Activated CD8-positive, alpha-beta T cell treated with anti-CD3 and anti-CD28 coated beads, Interleukin-2, amount 10 ng/mL, durations not matched to agents 7 days and 5 days (primary cell): ENCODE measurements at places on chromosomes 13 and 19.

GRCh38 chr13:96848286-96848685 is 146.0 kb downstream of the OXGR1 start:
- H3K4me3 ChIP-seq, result no peak overlapping the region
- no peak overlapping the region for H3K27ac ChIP-seq
- no peaks in the 10 kb centered on the region for H3K4me1 ChIP-seq
- H3K36me3 ChIP-seq, result no peaks in the 10 kb centered on the region
- no peaks in the 10 kb centered on the region for H3K27me3 ChIP-seq

- H3K27me3 ChIP-seq, result no peaks in the 10 kb centered on the region
- no peak for DNase-seq
- peaks cover 24% of the 10 kb centered on the region for H3K4me1 ChIP-seq
- peak overlapping the region; percentile 96 for H3K4me3 ChIP-seq
Measured at GRCh38 chr19:43934055-43934984, 762 bp downstream of the ZNF45 start.

GRCh38 chr13:33953203-33953602 is 135.3 kb downstream of the RFC3 start:
- no peak overlapping the region for H3K27ac ChIP-seq
- H3K4me3 ChIP-seq, result no peak overlapping the region
- H3K27me3 ChIP-seq, result no peaks in the 10 kb centered on the region
- no peaks in the 10 kb centered on the region for H3K4me1 ChIP-seq
- DNase-seq, result no peak

DNA sequence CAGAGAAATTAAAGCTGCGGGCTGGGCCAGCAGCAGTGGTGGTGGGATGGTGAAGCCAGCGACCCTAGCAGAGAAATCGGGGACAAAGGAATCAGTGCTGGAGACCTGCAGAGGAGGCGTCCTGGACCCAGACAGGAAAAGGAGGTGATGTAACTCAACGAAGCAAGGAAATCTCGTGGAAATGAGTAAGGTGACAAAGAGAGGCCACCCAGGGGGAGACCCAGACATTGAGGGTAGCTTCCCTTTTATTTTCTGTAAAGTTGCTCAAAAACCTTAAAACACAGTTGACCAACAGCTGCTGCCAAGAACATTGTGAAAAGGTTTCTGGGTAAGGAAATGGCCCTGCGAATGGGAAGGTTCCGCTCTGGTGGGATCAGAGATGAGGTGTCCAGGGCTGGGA is 13.3 kb upstream of the RETN start:
- H3K27me3 ChIP-seq, result no peaks in the 10 kb centered on the region
- no peak overlapping the region for H3K4me3 ChIP-seq
- no peaks in the 10 kb centered on the region for H3K36me3 ChIP-seq
- no peak overlapping the region for H3K27ac ChIP-seq
- no peak for DNase-seq

DNA sequence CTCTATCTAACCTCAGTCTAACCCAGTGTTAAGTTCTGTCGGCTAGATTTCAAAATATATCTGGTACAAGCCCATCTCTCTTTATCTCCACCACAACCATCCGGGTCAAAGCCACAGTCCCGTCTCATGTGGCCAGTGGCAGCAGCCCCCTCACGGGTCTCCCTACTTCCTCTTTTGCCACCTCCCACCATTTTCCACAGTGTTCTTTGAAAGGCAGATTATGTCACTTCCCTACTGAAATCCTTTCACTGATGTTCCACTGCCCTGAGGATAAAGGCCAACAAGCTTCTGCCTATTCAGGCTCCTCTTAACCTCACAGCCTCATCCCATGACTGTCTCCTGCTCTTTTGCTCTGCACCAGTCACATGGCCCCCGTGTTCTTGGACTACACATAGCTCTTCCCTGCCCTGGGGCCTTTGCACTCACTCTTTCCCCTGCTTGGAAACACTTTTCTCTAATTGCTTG is 117.2 kb downstream of the UBL3 start:
- peaks cover 42% of the 10 kb centered on the region for H3K27me3 ChIP-seq
- H3K27ac ChIP-seq, result no peak overlapping the region
- no peaks in the 10 kb centered on the region for H3K36me3 ChIP-seq
- DNase-seq, result no peak

- no peak for DNase-seq
- peaks cover 80% of the 10 kb centered on the region for H3K27me3 ChIP-seq
- H3K36me3 ChIP-seq, result peaks cover 2% of the 10 kb centered on the region
- H3K4me1 ChIP-seq, result peaks cover 22% of the 10 kb centered on the region
- no peak overlapping the region for H3K27ac ChIP-seq
Measured at GRCh38 chr13:27919659-27919933, 204 bp upstream of the PDX1 start.

GRCh38 chr13:31803311-31803710 is 64.0 kb downstream of the RXFP2 start:
- no peaks in the 10 kb centered on the region for H3K36me3 ChIP-seq
- H3K27me3 ChIP-seq, result no peaks in the 10 kb centered on the region
- H3K4me3 ChIP-seq, result no peak overlapping the region
- H3K27ac ChIP-seq, result no peak overlapping the region
- peaks cover 15% of the 10 kb centered on the region for H3K4me1 ChIP-seq

- no peak overlapping the region for H3K4me3 ChIP-seq
- no peaks in the 10 kb centered on the region for H3K4me1 ChIP-seq
- no peak overlapping the region for H3K27ac ChIP-seq
- H3K36me3 ChIP-seq, result no peaks in the 10 kb centered on the region
Measured at GRCh38 chr13:80975903-80976302, 635.0 kb upstream of the SPRY2 start.

DNA sequence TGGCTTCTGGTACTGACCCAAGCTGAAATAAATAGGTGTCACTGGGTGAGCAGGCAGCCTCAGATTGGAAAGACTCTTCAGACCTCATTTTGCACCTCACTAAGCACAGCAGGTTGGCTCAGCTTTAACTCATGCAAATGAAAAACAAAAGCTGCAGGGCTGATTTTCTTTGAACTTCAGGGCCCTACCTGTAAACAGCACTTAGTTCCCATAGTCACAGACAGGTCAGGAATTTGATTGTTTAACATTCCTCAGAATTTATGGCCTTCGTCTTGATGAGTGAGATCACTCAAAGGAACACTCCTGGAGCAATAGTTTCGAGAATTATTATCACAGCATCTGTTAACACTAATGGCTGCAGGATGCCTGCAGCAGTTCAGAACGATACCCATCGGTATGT is 718.5 kb downstream of the EFNB2 start:
- no peaks in the 10 kb centered on the region for H3K36me3 ChIP-seq
- no peak overlapping the region for H3K4me3 ChIP-seq
- H3K27me3 ChIP-seq, result no peaks in the 10 kb centered on the region
- no peaks in the 10 kb centered on the region for H3K4me1 ChIP-seq
- H3K27ac ChIP-seq, result no peak overlapping the region

- H3K4me3 ChIP-seq, result no peak overlapping the region
- no peak for DNase-seq
- H3K27me3 ChIP-seq, result peaks cover 7% of the 10 kb centered on the region
Measured at GRCh38 chr19:29266001-29266400, 53.0 kb upstream of the UQCRFS1 start.

DNA sequence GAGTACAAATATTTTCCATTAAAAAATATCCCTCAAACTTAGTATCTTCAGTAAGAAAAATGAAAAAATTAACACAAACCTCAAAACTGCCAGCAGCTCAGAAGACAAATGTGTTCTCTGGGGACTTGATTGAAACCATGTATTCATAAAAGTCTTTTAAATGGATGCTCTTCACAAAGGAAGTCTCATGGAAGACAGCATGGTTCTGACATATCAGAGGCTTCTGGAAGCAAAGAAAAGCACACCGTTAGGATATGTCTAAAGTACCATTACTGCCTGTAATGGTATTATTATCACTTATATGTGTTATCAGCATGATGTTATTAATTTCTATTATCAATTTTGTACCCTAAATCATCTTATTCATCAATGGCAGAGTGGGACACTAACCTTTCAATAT is 302.8 kb downstream of the ENOX1 start:
- peaks cover 4% of the 10 kb centered on the region for H3K27me3 ChIP-seq
- peaks cover 2% of the 10 kb centered on the region for H3K4me1 ChIP-seq
- H3K36me3 ChIP-seq, result no peaks in the 10 kb centered on the region
- no peak for DNase-seq
- H3K27ac ChIP-seq, result no peak overlapping the region
- no peak overlapping the region for H3K4me3 ChIP-seq

GRCh38 chr13:23510979-23511735 is 59.1 kb upstream of the TNFRSF19 start:
- H3K4me1 ChIP-seq, result no peaks in the 10 kb centered on the region
- peak; percentile 21 for DNase-seq
- H3K4me3 ChIP-seq, result no peak overlapping the region
- peaks cover 11% of the 10 kb centered on the region for H3K27me3 ChIP-seq
- H3K27ac ChIP-seq, result no peak overlapping the region
- H3K36me3 ChIP-seq, result no peaks in the 10 kb centered on the region

DNA sequence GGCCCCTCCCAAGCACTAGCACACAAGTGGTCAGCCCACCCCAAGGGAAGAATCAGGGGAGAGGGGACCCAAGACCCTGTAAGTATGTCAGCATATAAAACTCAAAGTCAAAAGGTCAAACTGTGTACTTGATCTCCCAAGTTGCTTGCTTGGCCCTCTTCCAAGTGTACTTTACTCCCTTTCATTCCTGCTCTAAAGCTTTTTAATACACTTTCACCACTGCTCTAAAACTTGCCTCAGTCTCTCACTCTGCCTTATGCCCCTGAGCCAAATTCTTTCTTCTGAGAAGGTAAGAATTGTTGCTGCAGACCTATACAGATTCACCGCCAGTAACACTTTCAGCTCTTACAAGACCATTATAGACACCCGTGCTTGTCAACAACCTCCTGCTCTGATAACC is 15.1 kb upstream of the RNASEH2B start:
- peak overlapping the region; percentile 94 for H3K27ac ChIP-seq
- H3K4me1 ChIP-seq, result peaks cover 52% of the 10 kb centered on the region
- no peak for DNase-seq

GRCh38 chr13:46662690-46663089 is 109.7 kb downstream of the LRCH1 start:
- H3K36me3 ChIP-seq, result peaks cover 5% of the 10 kb centered on the region
- no peak for DNase-seq
- peaks cover 32% of the 10 kb centered on the region for H3K4me1 ChIP-seq
- H3K27me3 ChIP-seq, result no peaks in the 10 kb centered on the region
- no peak overlapping the region for H3K4me3 ChIP-seq

DNA sequence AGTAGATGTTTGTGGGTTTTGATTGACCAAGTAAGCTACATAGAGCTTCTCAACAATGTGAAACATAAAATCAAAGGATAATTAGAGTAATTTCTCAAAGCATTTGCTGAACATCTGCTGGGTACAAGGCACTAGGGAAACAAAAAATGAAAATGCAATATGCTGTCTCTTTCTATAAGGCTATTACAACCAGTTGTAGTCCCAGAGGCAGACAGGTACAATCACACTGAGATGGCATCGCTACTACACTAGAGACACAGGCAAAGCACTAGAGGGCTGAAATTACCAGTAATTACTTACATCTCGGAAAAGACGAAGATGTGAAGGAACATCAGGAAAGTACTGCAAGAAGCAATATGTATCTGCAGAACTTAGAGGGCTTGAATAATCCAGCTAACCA is 133.3 kb downstream of the LHFPL6 start:
- peaks cover 4% of the 10 kb centered on the region for H3K27me3 ChIP-seq
- DNase-seq, result no peak
- no peak overlapping the region for H3K27ac ChIP-seq
- no peaks in the 10 kb centered on the region for H3K36me3 ChIP-seq
- no peaks in the 10 kb centered on the region for H3K4me1 ChIP-seq

DNA sequence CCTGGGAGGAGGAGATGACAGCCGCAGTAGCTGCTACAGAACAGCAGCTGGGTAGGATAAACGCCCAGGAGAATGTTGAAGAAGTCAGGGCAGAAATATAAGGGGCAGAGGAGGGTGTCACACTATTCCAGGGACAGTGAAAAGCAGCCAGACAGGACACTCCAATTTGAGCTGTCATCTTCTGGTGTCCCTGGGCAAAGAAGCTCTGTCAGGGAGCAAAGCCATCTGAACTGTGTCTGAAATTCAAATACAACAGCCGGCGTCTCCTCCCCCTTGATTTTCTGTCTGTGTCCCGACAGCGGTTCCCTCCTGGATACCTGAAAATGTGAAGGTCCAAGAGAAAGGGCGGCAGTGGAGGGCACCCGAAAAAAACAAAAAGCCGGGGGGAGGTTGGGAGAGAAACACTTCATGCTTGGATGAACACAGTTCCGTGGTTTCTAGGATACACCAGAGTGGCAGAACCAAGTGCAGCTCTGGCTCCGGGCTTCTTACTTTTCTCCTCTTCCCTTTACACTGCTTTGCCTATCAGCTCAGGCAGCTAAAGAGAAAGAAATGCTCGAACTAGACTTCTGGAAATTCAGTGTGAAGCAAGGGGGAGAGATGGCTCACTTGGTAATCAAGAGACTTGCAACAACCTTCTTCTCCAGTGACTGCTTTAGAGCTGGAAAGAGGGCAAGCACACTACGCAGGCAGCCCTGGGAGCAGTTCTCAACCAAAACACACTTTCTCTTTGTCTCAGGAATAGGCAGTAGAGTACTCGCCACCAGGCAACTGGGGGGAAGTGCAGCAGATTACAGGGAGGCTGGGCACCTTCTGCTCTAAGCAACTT is 465.6 kb downstream of the ITGBL1 start:
- H3K27me3 ChIP-seq, result peaks cover 50% of the 10 kb centered on the region
- no peaks in the 10 kb centered on the region for H3K4me1 ChIP-seq
- H3K4me3 ChIP-seq, result no peak overlapping the region

DNA sequence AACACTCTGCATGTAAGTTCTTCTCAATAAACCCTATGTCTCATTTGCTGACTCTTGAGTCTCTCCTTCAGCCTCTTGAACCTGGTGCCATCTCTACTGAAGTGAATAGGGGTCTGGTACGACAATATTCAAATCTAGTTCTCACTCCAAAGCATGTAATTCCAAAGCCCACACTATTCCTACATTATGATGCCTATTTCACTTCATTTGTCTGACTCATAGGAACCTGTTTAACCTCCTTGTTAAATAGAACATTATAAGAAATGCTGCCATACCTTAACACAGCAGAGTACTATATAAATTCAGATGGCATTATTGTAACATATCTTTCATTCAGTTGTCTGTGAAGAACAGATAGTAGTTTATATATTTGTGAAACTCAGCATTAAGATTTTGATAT is 67.1 kb downstream of the STARD13 start:
- H3K36me3 ChIP-seq, result no peaks in the 10 kb centered on the region
- H3K27me3 ChIP-seq, result peaks cover 4% of the 10 kb centered on the region
- H3K27ac ChIP-seq, result no peak overlapping the region
- no peaks in the 10 kb centered on the region for H3K4me1 ChIP-seq
- no peak overlapping the region for H3K4me3 ChIP-seq

- H3K4me1 ChIP-seq, result peaks cover 14% of the 10 kb centered on the region
- H3K4me3 ChIP-seq, result no peak overlapping the region
- H3K36me3 ChIP-seq, result no peaks in the 10 kb centered on the region
Measured at GRCh38 chr19:14774373-14774772, 4.0 kb downstream of the ADGRE2 start.

DNA sequence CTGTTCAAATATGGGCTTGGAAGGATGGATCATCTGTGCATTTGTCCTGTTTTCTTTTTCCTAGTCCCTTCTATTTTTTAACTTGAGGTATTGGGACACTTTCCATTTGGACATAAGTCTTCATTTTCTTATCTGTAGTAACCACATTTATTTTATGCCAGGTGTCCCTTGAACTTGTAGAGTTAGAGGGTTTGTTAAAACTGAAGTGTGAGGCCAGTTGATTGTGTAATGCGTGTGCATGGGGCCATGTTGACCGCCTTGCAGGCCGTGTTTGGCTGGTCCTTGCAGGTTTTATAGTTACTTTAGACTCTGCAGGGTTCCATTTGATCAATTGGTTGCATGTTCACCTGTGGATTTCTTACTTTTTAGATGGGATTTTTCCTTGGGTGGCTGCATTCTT is 21.0 kb downstream of the SAE1 start:
- peaks cover 72% of the 10 kb centered on the region for H3K36me3 ChIP-seq
- H3K27me3 ChIP-seq, result no peaks in the 10 kb centered on the region
- H3K4me3 ChIP-seq, result no peak overlapping the region
- DNase-seq, result no peak
- H3K4me1 ChIP-seq, result peaks cover 36% of the 10 kb centered on the region
